ENCODE measurements at places on chromosomes 5 and 9.
A peak's percentile ranks its signal among the peaks of the same experiment; 100 is the strongest.

DNA sequence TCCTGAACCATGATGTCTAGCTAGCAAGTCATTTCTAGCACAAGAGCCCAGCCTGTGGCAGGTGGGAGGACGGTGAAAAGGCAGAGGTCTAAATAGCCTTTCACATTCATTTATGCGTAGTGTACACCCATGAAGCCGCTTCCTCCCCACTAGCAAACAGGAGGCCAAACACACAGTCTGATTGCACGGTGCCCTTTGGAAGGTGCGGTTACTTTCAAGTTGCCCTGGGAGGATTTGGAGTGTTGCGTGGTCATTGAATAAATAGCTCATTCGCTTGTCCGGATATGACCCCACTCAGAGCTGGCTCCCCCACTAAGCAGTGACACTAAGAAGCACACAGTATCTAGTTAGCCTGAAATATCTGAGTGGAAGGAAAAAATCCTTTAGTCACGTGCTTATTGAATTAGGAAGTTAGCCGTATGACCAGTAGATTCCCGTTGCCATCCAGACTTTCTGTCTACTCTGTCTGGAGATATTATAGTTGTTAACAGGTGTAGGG lies 664 bp upstream of the ARSB start:
- peak; percentile 46 for DNase-seq

GRCh38 chr5:124659798-124660197 lies 86.6 kb downstream of the ZNF608 start:
- DNase-seq, result no peak

DNA sequence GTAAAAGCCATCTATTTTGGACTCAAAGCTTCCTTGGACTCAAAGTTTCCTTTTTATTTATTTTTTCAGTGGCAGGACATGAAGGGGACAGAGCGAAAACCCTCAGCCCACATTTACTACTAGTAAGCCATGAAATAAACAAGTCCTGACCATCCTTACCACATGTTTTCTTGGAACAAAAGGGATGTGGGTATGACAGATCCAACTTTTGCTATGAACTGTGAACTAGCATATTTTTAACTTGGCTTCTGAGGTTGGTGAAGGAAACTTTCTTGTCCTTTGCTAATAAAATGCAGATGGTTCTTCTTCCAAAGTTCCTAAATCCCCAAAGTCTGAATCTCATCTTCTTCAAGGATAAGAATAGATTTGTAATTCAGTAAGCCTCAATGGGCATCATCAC lies 122.7 kb upstream of the TNC start:
- DNase-seq, result no peak

DNA sequence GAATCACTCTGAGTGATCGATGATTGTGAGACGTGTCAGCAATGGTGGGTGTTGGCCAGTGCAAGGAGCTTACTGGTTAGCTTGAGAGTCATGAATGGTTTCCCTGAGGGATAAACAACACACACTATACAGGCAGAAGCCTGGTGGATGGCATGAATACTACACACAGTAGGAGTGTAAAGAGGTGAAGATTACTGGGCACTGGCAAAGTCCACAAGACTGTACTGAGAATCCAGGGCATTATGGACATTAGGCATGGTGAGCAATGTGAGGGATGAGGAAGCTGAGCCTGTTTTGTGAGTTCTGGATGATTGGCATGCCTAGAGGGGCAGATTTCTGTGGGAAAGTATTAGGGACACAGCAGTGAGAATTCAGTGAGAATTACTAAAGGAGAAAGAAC lies 71.3 kb downstream of the KDM4C start:
- no peak for DNase-seq

- peak; percentile 94 for DNase-seq
Measured at GRCh38 chr9:127611899-127612790, at the start of gene STXBP1. STXBP1 (plus strand) TSS chr9:127612277; CDS start chr9:127612404, 127 bp downstream.

GRCh38 chr5:87074934-87075541 lies 192.6 kb upstream of the RASA1 start:
- DNase-seq, result no peak

- DNase-seq, result no peak
Measured at GRCh38 chr5:175900157-175900556, 28.8 kb downstream of the CPLX2 start.

DNA sequence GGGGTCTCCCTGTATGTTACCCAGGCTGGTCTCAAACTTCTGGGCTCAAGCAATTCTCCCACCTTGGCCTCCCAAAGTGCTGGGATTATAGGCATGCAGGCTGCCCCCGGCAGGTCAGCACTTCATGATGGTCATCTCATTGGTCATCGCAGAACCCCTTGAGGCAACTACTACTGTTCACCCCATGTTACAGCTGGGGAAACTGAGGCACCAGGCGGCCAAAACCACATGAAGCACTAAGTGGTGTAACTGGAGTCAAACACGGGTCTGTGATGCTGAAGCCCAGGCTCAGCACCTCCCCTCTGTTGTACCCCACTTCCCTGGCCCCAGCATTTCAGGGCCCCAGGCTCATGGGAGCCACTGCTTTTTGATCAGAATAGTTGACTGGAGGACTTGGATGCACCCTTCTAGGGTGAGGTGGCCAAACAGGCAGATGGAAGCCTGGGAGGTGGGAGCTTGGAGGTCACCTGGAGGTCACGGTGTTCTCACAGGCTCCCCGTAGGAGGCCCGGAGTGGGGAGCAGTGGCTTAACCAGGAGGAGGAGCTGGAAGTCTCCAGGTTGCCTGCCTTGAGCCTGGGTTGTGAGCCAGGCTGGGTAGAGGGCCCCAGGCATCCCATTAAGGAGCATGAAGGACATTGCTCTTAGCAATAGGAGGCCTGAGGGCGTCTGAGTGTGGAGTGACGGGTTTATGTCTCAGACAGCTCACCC lies 57.3 kb upstream of the RPL26L1 start:
- no peak for DNase-seq

- DNase-seq, result no peak
Measured at GRCh38 chr9:10104774-10105173, 508.0 kb downstream of the PTPRD start.

Measured in right forelimb (tissue), 1 donor.